Midbrain (tissue), 1 donor: ENCODE measurements at places on chromosomes 7 and 10.

DNA sequence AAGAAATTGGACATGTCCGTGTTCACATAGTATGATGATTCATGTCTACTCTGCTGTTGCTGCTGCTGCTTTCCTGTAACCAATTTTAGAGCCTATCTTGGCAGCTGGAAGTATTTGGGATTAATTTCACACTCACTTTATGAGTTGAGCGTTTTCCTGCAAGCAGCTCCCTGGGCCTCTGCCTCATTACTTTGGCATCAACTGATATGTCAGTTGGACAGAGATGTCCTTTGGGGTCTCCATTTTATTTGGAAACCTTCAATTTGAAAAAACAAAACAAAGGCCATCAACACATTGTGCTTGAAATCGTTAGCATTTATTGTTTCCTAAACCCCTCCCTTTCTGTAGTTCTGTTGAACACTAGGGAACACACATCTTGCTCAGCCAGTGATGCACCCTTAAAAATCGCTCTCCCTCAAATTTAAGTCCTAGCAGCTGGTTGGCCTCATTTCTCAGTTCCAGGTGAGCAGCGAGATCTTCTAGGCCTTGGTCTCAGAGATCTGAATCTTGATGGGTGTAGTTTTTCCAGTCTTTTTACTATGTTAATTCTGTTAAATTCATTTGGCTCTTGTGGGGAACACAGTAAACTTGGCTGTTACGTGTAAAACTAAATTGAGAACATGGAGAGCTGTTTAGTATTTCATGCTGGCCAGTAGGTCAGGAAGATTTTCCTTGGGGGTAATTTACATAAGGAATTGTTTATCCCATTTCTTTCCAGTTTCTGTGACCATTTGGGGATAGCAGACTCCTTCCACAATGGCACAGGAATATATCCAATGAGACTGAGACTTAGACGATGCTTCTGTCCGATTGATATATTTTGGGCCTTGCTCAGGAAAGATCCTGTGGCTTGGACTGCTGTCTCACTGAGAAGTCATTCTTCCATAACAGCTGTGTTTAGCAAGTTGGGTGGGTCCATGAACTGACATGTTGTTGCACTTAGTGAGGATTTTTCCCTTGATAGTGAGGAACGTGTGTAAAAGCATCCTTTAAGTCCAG, 371.6 kb downstream of the BBS9 start:
- DNase-seq, result no peak

DNA sequence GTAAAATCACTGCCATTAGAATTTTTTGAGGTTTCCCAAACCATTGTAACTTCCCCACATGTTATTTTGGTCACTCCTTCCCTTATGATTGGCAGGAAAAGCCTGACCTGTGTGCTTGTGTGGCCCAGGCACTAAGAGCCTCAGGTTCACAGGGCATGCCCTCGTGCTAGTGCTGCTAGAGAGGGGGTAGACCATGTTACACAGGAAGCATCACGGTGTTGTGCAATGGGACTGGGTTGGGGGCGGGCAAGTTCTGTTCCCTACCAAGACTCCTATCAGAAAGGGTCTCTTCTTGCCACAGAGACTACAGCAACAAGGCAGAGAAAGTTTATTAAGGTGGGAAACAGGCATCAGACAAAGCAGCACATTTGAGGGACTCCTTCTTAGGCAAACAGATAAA, 32.2 kb downstream of the LSM5 start:
- no peak for DNase-seq

DNA sequence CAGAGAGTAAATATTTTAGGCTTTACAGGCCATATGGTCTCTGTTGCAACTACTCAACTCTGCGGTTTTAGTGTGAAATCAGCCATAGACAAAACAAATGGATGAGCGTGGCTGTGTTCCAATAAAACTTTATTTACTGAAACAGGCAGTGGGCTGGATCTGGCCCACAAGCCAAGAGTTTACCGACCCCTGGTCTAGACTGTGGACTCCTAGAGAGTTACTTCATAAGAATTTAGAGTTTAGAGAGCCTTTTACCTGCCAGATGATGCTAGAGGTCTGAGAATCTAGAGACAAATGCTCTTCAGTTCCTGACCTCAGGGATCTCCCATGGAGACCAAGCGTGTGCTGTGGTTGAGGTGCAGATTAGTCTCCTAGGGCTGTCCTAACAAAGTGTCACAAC, 174.8 kb downstream of the PTEN start:
- no peak for DNase-seq

DNA sequence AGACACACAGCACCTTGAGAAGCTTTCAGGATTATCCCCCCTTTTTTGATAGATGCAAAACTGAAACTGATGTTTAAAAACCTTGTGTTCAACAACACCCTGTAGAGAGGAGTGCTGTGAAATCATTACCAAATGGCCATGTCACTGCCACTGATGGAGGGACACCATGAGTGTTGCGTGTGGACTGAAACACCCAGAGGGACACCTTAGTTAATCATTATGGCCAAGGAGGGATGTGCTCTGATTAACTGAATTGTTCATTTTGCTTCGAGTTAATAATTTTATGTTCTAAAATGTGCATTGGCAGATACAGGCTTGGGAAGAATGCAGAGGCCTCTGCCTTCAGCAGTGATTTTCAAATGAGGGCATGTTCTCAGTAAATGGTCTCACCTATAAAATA, 226.0 kb downstream of the KLF6 start:
- DNase-seq, result no peak

GRCh38 chr10:123904834-123905409, 13.3 kb upstream of the CPXM2 start:
- peak; percentile 42 for DNase-seq

- DNase-seq, result no peak
Measured at GRCh38 chr7:117124591-117125220, 171.4 kb downstream of the ST7 start.

- peak; percentile 30 for DNase-seq
Measured at GRCh38 chr7:44633254-44634186, 27.1 kb downstream of the OGDH start.

DNA sequence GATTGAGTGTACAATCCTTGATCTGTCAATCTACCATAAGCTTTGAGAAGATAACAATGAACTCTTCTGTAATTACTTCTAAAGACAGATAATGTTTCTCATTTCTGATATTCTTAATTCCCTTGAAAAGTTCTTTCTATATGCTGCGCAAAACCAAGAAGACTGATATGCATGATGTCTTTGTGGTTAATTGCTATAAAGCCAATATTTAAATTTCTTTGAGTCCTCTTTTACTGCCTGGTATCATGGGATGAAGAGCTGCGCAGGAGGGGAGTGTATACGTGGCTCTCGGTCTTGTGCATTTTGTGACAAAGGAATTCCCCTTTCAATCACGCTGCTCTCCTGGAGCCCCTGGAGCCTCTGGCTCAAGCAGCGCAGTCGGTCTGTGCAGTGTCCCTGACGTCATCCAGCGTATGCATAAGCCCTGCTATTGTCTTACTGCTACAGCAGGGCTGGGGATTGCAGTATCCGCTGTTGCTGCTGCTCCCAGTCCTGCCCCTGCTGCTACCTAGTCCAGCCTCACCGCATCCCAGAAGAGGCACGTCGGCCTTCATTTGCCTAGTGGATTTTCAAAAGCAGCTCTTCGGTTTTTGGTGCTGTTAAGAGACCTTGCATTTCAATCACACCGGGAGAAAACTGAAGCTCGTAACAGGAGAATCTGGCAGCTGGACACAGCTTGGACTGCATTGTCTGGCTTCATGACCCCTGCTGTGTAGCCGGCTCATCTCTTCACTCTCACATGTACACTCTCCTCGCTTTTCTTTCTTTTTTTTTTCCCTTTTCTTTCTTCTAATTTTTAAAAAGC, 66.7 kb downstream of the ST7 start:
- peak; percentile 88 for DNase-seq

DNA sequence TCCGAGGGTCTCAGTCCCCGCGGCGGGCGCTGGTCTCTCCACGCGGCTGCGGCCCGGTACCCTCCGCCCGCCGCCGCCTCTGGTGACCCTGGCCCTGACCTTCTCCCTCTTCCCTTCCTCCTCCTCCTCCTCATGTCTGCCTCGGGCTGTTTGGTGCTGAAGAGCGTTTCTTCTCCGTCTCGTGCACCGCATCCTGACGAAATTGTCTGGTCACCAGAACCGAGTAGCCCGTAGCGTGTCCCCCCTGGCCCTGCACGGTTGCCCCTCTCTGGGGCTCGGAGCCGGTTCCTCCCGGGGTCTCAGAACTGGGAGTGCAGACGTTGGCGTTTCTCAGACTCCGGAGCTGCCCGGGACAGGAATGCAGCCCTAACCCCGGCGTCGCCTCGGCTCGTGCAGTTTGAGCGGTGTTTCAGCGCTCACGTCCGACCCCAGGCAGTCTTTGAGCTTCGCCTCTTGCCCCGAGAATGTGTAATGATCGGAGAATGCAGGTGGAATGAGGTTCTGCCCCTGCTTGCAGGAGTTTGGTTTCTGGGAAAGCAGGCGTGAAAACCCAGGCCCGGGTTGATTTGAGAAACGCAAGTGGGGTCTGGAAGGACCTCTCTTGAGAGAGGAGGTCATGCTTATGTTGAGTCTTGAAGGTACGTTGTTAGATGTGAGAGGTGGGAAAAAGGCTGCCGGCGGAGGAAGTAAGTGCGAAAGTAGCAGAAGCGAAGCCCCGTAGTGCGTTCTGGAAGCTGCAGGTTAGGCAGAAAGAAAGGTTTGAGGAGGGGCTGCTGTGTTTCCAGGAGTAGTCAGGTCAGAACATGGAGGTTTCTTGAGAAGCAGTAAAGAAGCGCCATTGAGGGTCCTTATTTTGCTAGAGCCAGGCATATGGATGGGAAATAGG, 743 bp downstream of the RBM17 start:
- DNase-seq, result no peak

- no peak for DNase-seq
Measured at GRCh38 chr10:130024779-130025325, 60.8 kb upstream of the EBF3 start.
